ENCODE measurements at places on chromosomes 2 and 18.
A peak's percentile ranks its signal among the peaks of the same experiment; 100 is the strongest.

GRCh38 chr2:181789827-181790448, 101.6 kb upstream of the ITPRID2 start:
- no peak for DNase-seq

- no peak for DNase-seq
Measured at GRCh38 chr2:8202132-8202531, 479.7 kb upstream of the ID2 start.

- no peak for DNase-seq
Measured at GRCh38 chr2:237159006-237159911, 73.6 kb downstream of the COPS8 start.

DNA sequence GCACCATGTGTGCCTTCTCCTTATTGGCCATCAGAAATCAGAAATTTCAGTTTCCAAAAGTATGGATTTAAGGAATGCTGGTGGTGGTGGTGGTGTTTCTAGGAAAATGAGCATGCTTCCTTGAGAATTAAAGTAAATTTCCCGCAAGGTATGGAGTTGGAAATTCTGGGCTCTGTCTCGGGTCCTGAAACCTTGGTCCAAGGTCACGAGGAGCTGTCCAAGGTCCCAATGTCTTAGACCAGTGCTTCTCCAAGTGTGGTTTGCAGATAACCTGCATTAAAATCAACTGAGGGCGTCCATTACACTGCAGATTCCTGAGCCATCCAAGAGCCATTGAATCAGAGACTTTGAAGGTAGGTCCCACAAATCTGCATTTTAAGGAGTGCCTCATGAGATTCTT, 210.9 kb upstream of the PKDCC start:
- no peak for DNase-seq

- no peak for DNase-seq
Measured at GRCh38 chr2:12804091-12804856, 87.5 kb downstream of the TRIB2 start.

GRCh38 chr2:4420032-4420431, 716.7 kb downstream of the DCDC2C start:
- no peak for DNase-seq

DNA sequence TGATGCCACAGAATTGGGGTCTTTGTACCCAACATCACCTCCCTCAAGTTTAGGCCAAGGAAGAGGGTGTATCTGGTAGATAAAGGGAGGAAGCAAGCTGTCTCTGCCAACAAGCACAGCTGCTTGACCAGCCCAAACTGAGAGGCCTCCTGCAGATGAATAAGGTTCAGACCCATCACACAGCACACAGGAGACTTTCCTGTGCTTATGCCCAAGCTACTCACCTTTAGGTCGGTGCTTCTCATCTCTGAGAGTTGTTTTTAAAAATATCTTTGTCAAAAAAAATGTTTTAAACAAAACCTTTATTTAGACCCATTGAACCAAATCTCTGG, 24.7 kb upstream of the SP3 start:
- no peak for DNase-seq

- peak; percentile 26 for DNase-seq
Measured at GRCh38 chr2:130756053-130756873, 923 bp downstream of the AMER3 start.

- DNase-seq = no peak
Measured at GRCh38 chr2:170886386-170886785, 42.7 kb upstream of the GORASP2 start.

GRCh38 chr2:17182399-17182798, 335.8 kb downstream of the RAD51AP2 start:
- DNase-seq = no peak

GRCh38 chr2:111930875-111931274, 32.5 kb downstream of the MERTK start:
- no peak for DNase-seq

DNA sequence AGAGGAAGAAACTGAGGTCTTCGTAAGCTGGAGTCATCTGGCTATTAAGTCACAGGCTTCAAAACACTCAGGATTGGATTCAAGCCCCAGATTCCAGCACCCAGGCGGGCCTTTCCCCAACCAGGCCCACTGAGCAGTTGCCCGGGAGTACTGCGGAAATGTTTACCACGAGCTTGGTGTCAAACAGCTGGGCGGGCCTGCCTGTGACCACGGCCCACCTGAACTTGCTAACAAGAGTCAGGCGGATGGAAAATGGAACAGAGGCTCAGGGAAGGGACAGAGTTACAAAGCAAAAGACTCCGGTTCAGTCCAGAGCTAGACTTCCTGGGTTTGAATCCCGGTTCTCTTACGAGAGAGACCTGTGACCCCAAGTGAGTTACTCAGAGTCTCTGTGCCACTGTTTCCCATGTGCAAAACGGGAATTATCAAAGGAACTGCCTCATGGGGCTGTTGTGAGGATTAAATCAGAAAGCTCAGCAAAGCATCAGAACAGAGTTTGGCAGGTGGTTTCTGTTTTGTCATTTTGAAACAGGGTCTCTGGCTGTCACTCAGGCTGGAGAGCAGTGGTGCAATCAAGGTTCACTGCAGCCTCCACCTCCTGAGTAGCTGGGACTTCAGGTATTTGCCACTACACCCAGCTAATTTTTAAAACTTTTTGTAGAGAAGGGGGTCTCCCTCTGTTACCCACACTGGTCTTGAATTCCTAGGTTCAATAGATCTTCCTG, 49.0 kb upstream of the TFCP2L1 start:
- no peak for DNase-seq

DNA sequence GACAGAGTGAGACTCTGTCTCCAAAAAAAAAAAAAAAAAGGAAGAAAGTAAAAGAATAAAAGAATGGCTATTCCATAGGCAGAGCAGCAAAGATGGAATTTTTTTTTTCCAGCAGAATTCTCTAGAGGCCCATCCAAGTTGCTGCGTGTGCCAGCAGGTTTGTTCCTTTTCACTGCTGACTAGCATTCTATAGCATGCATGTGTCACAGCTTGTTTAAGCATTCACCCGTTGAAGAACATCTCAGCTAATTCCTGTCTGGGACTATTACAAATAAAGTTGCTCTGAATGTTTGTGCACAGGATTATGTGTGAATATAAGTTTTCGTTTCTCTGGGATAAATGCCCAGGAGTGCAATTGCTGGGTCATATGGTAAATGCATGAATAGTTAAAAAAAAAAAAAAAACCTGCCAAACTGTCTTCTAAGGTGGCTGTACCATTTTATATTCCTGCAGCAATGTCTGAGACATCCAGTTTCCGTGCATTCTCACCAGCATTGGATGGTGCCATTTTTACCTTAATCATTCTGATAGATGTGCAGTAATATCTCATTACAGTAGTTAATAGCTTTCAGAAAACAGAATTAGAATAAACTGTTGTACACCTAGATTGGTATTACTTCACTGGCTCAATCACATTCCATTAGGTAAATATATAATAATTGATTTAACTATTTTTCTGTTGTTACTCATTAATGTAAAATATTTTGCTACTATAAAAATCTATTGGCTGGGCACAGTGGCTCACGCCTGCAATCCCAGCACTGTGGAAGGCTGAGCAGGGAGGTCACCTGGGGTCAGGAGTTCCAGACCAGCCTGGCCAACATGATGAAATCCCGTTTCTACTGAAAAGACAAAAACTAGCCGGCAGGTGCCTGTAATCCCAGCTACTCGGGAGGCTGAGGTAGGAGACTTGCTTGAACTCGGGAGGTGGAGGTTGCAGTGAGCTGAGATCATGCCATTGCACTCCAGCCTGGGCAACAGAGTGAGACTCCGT, 47.5 kb upstream of the ASAP2 start:
- DNase-seq = no peak
